ENCODE measurements at places on chromosomes 1 and 21.
A peak's percentile ranks its signal among the peaks of the same experiment; 100 is the strongest.

- no peak for DNase-seq
Measured at GRCh38 chr1:7220007-7220406, 434.8 kb downstream of the CAMTA1 start.

- no peak for DNase-seq
Measured at GRCh38 chr1:176609556-176610408, 146.8 kb downstream of the PAPPA2 start.

- DNase-seq: no peak
Measured at GRCh38 chr1:37748565-37748964, 16.4 kb downstream of the EPHA10 start.

GRCh38 chr1:39006726-39007645, 15.9 kb downstream of the AKIRIN1 start:
- no peak for DNase-seq

GRCh38 chr1:175163702-175164101, 28.9 kb downstream of the KIAA0040 start:
- no peak for DNase-seq

DNA sequence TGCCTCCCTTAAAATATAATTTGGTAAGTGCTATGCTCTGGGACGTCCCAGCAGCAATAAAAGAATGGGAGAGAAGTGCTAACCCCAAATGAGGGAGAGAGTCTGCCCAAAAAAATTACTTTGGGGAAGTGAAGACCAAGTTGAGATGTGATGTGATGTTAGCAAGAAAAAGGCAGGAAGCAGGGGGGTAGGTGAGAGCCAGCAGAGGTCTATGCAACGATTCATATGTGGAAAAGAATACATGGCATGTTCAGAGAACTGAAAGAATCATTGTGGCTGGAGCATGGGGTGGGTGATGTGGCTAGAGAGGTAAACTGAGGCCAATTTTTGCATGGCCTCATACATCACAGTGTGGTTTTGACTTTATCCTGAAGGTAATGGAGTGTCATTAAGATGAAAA, 5.6 kb upstream of the CTPS1 start:
- no peak for DNase-seq

- DNase-seq: peak; percentile 49
Measured at GRCh38 chr1:151547119-151547899, 7.2 kb downstream of the TUFT1 start.

DNA sequence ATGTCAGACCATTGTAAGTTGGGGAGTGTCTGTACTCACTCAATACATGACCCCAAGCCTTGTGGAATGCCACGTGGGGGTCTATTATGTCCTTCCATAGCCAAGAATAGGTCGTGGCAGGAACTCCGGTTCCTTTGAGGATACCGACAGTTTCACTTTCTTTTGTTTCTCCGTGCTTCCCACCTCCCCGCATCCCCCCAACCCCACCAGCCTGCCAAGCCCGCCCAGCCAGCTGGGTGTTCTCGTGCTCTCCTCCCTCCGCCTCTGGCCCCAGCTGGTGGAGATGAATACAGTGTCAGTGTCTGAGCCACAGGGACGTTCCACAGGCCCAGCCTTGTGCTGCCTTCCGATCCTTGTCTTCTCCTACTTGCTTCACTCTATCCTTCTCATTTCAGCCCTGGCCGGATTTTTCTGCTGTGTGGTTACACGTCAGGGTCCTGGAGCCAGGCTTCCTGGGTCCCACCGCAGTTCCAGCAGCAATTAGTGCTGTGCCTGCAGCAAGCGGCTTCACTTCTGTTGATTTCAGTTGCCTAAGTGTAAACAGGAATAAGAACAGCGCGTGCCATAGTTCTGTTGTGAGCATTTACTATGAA, 4.1 kb upstream of the AGTRAP start:
- no peak for DNase-seq

DNA sequence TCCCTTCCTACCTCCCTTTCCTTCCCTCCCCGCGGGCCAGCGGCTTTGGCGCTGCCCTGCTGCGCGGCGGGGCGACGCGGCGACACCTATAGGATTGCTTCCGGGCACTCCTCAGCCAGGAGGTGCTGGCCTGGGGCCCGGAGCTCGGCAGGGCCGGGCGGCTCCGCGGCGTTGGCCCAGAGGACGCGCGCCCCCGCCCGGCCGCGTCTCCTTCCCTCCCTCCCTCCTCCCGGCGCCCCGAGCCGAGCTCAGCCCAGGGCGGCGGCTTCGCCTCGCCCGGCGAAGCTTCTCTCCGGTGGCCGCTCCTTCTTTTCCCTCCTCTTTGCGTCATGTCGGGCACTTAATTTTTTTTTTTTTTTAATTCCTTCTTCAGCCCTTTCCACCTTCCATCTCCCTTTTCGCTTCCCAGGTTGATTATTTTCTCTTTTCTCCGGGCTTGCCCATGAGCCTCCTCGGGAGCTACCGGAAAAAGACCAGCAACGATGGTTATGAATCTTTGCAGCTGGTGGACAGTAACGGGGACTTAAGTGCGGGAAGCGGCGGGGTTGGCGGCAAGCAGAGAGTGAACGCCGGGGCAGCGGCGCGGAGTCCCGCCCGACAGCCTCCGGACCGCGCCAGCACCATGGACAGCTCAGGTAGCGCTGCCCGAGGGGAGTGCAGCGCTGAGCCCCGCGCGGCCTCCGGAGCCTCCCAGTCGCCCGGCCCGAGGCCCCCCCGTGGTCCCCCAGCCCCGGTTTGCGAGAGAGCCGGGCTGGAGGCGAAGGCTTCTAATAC, at the start of gene DNAJC6:
TSS of gene DNAJC6 (plus strand) at position 240 of the 774 bp plus-strand sequence. CDS start at position 443, 203 bp downstream.
- peak; percentile 73 for DNase-seq

DNA sequence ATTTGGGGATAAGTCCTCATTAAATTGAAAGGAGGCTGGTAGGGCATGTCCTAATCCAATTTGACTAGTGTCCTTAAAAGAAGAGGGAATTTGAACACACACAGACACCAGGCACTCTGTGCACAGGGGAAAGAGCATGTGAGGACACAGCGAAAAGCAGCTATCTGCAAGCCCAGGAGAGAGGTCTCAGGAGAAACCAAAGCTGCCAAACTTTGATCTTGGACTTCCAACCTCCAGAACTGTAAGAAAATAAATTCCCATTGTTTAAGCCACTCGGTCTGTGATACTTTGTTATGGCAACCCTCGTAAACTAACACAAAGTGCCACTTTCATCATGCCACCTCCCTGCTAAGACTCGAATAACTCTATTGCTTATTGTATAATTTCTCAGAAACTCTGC, 13.8 kb downstream of the PLA2G4A start:
- no peak for DNase-seq

DNA sequence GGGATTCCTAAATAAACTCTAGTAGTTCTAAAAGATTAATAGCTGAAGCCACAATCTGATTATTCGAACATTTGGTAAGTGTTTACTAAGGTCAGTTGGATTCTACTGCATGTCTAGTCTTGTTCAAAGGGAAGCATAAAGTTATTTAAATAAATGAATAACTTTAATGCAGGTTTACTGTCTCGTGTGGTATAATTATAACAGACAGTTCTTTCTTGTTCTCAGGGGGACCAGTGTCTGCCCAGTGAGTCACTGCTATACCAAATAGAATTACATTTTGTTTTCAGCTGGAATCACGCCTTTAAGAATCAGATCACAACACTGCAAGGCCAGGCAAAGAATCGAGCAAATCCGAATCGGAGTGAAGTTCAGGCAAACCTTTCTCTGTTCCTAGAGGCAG, 45.1 kb downstream of the SMG7 start:
- no peak for DNase-seq

DNA sequence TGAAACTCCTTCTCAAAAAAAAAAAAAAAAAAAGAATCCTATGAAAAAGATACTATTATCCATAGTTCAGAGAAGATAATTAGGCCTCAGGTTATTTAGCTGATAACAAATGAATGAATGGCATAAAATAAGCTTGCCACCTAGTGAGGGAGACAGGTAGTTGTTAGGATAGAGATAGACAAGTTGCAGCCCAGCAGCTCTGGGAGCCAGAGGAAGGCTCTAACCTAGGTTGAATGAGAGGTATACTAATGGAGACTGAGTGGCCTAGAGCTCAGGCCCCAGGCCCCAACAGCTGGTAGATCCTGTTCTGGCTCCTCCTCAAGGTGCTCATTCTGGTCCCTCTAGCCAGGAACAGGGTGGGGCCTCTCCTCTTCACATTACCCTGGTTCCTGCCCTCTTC, 20.6 kb upstream of the RSPO1 start:
- DNase-seq: no peak

- DNase-seq: no peak
Measured at GRCh38 chr1:165494949-165495857, 48.6 kb upstream of the LRRC52 start.

DNA sequence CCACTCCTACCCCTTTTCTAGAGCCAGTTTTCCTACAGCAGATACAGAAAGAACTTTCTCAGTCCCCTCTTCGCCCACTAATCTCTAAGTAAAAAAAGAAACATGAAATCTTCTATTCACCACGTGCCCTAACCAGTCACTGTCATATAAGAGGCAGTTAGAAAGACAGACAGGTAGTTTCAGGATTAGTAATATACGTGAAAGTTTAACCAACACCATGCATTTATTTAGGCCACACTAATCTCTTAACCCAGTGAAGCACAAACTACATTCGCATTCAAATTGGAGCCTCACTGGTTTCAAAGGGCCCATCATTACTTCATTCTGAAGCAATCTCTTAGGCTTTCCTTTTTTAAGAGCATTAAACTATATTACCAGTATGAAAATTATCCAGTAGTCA, 10.1 kb downstream of the GPATCH2 start:
- no peak for DNase-seq

DNA sequence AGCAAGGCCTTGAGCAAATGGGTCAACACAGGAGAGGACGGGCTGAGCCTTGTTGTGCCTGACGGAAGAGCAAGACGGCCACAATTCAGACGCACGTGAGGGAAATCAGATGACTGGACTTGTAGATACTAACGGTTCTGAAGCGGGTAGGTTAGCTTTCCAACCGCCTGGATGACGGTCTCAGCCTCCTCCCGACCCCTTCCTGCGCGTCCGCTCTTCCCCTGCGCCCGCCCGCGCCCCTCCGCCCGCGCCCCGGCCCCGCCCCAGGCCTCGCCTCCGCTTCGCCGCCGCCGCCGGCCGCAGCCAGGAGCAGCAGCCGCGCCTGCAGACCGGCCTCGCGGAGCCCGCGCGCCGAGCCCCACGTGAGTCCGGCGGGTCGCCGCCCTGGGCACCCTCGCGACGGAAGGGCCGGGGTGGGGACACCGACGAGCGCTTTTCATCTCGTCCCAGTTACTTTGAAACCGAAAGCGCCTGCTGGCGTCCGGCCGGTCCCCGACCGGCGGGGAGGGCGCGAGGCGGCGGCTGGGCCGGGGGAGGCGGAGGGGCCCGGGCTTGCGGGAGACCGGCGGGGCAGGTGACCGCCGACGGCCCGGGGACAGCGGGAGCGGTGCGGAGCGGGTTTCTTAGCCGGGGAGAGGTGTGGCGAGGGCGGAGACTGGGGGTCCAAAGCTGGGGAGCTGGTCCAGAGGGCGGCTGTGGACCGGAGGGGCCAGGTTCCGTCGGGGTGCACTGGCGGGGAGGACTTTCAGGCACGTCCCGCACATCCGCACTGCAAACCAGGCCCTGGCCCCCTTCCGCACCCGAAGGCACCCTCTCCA, at the start of gene TRAF5:
TSS of gene TRAF5 (plus strand) at position 306 of the 818 bp plus-strand sequence. CDS start 26,407 bp downstream, outside the sequence.
- peak; percentile 85 for DNase-seq

DNA sequence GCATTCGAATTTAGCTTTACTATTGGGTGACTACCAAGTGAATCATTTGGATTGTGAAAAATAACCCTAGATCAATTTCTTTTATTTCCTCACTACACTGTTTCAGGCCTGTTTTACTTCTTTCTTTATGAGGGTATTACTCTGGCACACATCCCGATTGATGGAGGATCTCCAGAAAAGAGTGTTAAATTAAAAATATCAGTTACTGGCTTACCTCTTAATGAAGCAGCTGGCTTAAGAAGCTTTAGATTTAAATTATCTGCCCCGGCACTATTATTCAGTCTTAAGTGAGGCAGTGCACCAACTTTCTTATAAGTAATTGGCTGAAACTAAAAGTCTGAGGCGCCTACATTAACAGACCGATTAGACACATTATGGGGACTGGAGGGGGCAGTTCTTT, 1097.4 kb downstream of the TTLL7 start:
- no peak for DNase-seq

DNA sequence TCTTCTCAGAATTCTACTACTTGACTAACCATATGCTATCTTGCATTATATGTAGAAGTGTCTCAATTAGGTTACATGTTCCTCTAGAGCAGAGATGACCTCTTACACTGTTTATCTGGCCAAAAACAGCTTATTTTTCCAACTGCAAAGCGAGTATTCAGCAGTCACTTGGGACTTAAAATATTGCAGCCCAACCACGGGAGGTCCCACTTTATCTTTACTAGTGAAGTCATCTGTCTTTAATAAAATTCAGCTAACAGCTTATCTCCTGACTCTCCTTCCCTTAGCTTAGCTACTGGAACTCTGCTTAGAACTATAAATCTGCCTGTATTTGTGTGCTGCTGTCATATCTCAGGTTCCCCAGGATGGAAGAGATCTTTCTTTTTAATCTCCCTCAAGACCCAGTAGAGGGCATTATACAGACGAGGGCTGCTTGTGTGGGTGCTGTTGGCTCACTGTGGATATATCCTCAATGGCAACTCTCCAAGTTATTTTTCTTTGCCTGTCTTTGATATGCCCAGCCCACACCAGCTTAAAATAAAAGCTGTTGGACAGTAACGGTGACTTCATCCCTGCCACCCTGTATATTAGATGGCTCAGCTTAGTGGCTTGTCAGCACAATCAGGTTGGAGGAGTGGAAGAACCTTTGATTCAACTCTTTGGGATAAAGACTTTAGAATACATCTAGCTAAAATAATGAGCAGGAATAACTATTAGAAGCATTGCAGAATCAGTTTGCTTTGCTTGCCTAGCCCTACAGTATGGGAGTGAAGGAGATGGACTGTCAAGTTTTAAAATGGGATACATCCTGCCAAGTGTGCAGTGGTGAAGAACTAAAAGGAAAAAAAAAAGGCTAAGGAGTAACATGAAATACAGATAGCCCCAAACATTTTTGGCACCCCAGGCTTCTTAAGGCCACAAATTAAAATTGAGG, 9.6 kb downstream of the ENSA start:
- DNase-seq: no peak

DNA sequence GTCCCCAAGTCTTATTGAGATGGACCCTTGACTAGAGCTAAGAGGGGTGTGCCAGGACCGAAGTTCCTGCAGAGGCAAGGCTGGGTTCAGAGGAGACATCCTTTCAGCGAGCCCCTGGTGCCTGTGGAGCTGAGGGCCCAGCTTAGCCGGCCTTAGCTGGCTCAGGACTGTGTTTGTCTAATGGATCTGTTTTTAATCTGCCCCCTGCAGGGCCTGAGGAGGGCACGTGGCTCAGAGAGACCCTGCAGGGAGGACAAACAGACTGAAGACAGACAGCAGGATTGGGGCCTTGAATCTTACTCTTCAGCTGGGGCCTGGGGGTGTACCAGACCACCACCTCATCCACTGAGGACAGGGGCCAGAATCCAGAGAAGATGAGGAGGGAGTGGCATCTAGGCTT, 1.6 kb downstream of the CRABP2 start:
- DNase-seq: no peak

DNA sequence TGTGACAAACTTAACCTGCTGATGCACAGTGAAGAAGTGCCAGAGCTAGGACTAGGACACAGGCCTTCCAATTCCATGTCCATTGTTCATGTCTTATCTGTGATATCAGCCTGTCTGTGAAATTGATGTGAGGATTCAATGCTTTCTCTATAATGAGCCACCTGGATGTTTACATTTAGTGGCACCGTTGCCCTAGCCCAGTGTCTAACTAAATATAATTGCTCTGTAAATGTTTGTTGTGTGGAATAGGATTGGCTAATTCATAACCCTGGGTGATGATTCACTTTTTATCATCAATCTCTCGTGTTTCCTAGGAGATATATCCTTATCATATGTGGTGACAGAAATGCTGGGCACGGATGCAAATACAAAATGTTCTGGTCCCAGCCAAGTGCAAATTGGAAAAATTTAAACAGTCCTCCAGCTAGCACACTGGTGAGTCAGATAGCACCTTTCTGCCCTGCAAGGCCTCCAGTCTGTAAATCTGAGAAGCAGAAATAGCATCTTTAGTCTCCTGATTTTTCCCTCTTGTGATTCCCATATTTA, 46.9 kb upstream of the GNG12 start:
- DNase-seq: no peak

Measured in activated effector memory CD4-positive, alpha-beta T cell treated with anti-CD3 and anti-CD28 coated beads, Interleukin-2, amount 50 U/mL, for 16 hours (primary cell).